Cardiac fibroblast (primary cell): ENCODE measurements at places on chromosomes 4 and X.

DNA sequence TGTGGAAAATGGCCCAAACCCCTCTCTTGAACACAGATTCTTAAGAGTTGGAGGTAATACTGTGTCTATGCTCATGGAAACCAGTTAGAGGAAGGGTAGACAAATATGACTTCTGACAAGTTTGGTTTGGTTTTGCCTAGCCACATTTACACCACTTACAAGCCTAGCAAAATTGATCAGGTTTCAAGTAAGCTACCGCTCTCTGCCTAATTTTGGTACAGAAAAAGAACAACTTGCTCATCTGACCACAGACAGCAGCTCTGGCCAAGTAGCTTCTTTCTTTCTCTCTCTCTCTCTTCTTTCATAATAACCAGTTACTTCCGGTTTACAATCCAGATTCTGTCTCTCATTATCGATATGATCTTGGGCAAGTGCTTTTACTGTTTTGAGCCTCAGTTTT lies 260.0 kb downstream of the GLUD2 start:
- peak; percentile 8 for DNase-seq

- peak; percentile 10 for DNase-seq
Measured at GRCh38 chrX:40090050-40090804, 7.5 kb downstream of the BCOR start.

- DNase-seq: no peak
Measured at GRCh38 chrX:124606724-124607123, 260.4 kb downstream of the SH2D1A start.

DNA sequence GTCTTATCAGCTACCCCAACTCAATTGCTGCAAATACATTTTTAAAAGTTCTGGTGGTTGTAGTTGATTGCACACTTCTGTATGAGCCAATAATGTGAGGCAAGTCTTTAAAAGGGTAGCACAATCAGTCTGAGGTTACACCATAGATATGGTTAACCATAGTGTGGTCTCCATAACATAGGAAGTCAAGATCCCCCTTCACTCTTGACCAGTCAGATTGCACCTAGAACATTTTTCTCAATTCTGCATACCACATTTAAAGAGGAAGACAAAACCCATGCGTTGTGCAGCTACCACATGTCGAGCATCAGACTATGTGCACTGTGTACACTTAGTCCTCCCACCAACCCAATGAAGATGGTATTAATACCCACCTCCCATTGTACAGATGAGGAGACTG lies 26.5 kb upstream of the CYBB start:
- no peak for DNase-seq

- DNase-seq: no peak
Measured at GRCh38 chrX:1558761-1559468, 21.9 kb upstream of the P2RY8 start.

- DNase-seq: peak; percentile 13
Measured at GRCh38 chr4:80360900-80361299, 25.4 kb downstream of the CFAP299 start.

DNA sequence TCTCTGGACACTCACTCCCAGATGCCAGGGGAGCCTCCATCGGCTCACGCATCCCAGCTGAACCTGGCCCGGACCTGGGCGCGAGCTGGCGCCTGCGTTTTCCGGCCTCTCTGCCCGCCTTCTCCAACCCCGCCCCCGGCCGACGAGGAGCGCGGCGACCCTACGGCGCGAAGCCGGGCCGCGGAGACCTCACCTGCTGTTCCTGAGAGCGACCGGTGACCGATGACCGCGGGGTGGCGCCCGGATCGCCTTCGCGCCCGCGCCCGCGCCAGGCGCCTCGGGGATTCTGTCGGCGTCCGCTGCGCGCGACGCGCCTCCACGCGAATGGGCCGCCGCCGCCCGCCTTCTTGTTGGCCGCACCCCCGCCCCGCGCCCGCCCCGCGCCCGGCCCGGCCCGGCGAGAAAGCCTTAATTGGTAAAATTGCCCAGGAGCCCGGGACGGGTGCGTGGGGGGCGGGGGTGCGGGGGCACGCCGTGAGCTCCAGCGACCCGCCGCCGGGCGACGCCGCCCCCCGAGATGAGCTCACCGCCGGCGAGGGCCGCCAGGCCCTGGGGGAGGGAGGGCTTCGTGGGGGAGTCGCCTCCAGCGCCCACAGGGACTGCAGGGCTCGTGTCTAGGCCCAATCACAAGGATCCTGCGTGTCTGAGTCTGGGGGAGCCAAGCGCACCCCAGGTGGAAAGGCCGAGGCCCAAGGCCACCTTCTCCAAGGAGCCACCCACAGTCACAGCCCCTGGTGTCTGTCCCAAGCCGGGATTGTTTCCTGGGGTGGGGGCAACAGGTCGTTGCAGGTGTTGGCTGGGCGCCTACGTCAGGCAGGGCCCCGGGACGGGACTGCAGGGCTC lies at the start of gene FLNA:
TSS of gene FLNA (minus strand) at position 322 of the 843 bp plus-strand sequence. CDS start 3,389 bp downstream, outside the sequence.
- no peak for DNase-seq

- no peak for DNase-seq
Measured at GRCh38 chr4:3744901-3745300, 21.3 kb upstream of the ADRA2C start.

DNA sequence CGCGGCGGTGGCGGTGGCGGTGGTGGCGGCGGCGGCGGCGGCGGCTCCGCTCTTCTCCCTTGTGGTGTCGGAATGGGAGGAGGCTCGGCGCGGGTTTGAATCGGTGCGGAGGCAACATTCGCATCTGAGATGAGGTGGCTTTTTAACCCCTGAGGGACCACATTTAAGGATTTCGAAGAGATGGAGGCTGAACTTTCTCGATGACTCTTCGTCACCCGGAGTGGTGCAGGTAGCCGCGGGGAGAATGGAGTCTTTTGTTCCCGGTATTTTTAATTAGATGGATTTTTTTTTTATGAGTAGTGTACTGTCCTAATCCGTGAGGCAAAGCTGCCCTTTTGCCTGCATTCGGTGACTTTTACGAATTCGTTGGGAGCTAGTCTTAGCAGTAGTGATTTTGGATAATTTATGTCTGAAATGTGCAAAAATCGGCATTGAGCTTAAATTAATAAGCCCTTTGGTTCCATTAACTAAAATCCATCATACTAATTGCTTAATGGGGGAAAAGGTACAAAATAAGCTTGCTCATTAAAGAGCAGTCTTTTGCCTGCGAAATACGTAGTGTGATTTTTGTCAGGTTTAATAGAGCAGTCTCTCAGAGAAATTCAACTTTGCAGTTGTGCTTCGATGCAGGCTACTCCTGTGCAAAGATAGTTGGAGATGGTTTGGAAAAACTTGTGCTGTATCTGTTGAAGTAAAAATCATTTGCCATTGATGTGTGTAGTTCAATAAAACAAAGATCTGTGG lies 206.2 kb downstream of the TENM3 start:
- peak; percentile 28 for DNase-seq

- peak; percentile 95 for DNase-seq
Measured at GRCh38 chr4:5752376-5753184, 41.6 kb downstream of the EVC start.

- DNase-seq: peak; percentile 54
Measured at GRCh38 chr4:123244137-123244536, 152.5 kb upstream of the SPRY1 start.

DNA sequence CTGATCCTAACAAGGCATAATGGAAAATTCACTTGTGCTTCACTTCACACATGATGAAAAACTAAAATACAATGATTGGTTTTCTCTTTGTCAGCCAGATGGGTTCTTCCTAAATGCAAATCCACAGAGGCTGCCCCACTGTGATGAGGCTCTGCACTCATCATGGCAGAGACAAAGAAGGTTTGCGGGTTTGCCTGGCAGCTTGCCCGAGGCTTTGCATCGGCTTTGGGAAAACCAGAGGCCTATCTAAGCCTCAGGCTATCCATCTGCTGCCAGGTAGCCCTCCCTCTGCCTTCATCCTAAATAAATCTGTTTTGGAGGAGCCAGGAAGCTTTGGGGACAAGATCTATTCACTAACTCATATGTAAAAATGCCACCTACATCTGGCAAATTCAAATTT lies 244.2 kb downstream of the PACRGL start:
- no peak for DNase-seq

DNA sequence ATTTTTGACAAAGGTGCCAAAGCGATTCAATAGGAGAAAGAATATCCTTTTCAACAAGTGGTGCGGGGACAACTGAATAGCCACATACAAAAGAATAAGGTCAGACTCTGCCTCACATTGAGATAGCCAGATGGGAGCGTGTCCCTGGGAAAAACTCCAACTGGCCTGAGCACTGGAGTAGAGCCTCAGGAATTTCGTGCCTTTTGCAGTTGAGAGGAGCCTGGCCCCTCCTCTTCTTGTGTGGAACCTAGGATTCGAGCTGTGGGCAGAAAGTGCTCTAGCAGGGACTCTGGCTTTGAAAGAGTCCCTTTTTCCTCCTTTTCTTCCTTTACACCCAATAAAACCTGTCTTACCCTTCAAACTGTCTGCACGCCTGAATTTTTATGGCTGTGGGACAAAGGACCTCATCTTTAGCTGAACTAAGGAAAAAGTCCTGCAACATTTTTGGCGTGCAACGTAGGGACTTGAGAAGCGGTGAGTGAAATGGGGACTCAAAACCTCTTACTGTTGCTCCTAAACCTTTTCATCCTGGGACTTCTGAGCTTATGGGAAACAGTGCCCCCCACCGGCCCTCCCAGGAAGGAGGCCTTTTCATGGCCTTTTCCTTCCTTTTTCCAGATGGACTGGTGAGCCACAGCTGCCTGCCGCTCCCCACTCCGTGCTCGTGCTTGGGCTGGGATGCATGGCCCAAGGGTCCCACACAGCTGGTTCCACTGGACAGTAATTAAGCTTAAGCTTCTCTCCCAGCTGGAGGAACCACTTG lies 68.6 kb downstream of the BMP15 start:
- no peak for DNase-seq

DNA sequence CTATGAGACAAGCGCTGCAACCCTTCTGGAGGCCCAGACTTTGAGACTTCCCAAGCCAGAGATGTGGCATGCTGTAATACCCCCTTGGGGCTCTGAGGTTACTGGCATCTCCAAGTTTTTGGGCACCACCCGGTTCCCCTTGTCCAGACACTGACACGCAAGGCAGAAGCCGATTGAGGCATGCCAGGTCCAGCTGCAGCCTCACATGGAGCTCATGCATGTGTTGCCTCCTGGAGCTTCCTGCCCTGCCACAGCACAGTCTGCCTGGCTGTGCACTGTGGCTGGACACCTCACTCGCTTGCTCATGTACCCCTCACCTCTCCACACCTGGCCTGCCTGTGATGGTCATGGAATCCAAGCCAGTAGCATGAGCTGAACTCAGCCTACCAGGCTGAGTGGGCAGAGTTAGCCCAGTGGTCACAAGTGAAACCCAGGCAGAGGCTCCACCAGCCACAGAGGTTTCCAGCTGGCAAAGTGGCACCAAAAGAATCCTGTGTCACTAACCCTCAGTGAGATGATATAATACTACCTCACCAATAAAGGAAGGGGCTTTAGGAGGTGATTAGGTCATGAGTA lies 789.2 kb upstream of the INTU start:
- DNase-seq: no peak

- DNase-seq: no peak
Measured at GRCh38 chr4:162510115-162510514, 346.3 kb upstream of the FSTL5 start.

DNA sequence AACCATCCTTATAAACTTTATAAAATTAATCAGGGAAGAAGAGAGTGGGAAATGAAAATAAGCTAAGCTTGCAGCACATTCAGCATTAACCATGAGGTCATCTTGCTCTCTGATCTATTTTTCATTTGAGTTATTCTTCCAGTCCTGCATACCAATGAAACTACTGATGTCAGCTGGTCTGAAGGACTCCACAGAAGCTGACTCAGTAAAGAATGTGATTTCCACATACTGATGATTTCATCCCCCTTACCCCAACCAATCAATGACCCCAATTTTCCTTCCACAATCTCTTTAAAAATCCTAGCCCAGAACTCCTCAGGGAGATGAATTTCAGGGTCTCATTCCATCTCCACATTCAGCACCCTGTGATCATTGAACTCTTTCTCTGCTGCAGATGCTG lies 18.8 kb upstream of the DSPP start:
- peak; percentile 84 for DNase-seq

- peak; percentile 25 for DNase-seq
Measured at GRCh38 chr4:7194251-7195140, 2.2 kb downstream of the SORCS2 start.

DNA sequence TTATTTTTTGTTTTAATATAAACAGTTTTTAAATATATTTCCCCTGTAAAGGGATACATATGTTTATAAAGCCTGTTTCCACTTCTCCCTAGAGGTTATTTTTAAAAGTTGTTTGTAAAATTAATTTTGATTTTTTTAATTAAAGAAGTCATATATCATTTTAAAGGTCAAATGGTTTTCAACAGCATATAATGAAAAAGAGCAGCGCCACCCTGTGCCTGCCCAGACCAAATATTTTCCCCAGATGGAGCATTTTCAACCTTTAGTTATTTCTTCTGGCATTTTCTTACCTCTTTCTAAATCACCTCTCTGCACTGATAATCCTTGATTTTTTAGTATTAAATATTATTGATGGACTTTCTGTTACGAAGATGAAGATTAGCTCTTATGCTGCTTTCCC lies 21.0 kb downstream of the MSX1 start:
- no peak for DNase-seq

- DNase-seq: peak; percentile 96
Measured at GRCh38 chr4:183098723-183099536, at the start of gene WWC2. TSS of gene WWC2 (plus strand) at chr4:183099257. CDS start at chr4:183099492, 235 bp downstream.

GRCh38 chrX:154654925-154655324 lies 1.5 kb upstream of the CTAG2 start:
- DNase-seq: no peak

DNA sequence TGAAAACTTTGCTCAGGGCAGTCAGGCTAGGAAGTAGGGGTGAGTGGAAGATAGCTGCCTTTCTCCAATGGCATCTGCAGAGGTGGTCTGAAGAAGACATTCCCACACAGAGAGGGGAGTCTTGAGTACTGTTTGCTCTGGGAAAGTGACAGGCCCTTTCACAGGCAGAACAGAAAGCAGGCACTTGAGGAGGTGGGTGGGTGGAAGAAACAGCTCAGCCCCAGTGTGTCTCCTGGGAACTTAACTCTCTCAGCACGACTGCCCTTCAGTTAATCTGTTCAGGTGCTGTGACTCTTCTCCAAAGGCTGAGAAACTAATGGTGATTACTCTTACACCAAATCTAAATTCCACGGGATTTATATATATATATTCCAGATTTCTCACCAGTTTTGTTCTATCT lies 28.3 kb downstream of the ENOPH1 start:
- no peak for DNase-seq

DNA sequence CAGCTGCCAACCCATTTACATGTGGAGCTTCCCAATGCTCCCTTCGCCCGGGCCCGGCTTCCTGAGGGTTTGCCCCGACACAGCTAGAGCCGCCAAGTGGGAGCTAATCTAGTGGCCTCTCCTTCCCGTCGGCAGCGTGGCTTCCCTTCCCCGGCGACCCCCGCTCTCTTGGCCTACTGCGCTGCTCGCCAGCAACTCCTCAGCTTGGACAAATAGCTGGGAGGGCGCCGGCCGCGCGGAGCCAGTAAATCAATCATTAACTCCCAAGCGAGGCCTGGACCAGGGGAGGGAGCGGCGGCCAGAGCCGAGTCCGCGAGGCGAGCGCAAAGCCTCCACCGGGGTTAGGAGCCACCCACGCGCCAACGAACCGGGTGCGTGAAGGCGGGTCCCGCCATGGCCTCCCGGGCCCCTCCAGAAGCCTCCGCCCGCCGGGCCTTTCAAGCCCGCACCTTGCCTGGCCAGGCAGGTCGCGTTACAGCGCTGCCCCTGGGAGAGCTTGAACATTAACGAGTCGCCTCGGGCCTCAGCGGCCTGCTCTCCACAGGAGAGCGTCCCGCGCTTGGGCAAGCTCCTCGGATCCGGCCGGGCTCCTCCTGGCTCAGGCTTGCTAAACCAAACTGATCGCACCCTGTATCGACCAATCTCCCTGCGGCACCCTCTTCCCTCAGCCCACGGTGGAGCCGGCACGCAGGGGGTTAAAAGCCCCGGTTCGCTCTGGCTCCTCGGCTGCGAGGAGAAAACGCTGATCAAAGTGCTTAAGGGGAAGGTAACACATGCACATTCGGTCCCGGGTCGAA lies 10.6 kb upstream of the BCOR start:
- peak; percentile 25 for DNase-seq
